ENCODE measurements at places on chromosomes 12 and 14.

DNA sequence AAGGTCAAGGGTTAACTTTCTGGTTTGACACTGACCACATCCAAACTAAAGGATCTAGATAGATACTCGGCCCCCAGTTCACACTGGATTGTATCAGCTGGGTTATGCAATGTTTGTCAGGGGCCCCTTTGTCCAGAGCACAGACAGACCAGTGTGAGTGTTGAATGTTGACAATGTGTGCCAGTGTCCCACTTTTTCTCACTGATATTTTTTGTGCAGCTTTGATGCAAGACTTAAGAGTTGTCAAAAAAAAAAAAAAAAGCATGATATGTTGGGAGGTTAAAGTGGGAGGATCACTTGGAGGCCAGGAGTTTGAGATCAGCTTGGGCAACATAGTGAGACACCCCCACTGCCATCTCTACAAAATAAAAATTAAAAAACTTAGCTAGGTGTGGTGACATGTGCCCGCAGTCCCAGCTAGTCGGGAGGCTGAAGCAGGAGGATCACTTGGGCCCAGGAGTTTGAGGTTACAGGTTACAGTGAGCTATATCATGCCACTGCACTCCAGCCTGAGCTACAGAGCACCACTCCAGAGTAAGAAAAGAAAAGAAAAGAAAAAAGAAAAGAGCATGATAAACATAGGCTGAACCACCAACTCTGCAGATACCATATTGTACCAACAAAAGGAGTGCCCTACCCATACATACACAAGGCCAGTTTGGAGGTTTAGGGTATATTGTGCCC lies 97.5 kb downstream of the LGR5 start:
- DNase-seq: no peak

DNA sequence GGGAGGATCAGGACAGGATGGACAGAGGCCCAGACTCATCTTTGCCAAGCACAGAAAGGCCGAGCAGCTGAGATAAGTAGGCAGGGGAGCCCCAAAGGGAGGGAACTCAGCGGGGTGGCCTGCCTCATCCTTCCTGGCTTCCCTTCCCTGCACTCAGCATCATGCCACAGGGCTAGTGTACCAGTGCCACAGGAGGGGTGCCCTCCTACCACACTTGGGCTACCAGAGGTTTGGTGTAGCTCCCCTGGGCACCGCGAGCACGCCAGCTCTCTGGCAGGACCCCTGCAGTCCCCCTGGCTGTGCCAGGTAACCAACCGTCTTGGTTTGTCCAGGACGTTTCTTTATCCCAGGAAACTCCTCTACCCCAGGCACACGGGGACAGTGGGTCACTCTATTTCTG lies 123.5 kb downstream of the ESRRB start:
- DNase-seq: no peak

- no peak for DNase-seq
These were observed 6.0 kb downstream of the CACNA1C start for GRCh38 chr12:2058837-2059236.

DNA sequence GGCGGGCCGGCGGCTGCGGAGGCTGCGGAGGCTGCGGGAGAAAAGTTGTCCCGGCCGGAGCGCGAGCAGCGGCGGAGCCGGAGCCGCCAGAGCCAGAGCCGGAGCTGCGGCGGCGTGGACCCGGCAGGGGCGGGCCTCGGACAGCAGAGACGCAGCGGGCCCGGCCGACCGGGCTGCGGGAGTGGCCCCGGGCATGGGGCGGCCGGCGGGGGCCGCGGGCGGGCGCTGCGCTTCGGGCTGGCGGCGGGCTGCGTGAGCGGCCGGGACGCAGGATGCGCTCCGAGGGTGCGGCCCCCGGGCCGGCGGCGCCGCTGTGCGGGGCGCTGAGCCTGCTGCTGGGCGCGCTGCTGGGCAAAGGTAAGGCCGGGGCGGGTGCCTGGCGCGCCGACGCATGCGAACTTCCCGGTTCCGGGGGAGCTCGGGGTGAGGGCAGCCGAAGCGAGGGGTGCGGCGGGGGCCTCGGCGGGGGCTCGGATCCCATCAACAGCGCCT lies at the start of gene TMEM132C:
TMEM132C (plus strand) TSS at position 40 of the 492 bp plus-strand sequence; CDS start at position 273, 233 bp downstream.
- no peak for DNase-seq

DNA sequence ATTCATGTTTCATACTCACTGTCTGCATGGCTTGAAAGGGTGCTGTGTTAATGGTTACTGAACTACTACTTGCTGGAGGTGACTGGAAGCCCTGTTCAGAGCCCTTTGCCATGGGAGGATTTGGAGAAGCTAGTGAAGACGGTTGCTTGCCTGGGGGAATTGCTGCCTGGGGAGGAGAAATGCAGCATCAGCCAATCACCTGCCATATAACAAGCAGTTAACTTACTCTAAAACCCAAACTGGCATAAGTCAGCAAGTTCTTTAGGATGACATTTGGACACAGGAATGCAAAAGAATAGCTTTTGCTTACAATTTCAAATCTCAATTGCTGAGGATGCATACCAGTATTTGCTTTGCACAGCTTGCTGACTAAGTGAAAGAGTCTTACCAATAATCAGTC lies 23.4 kb upstream of the IPO8 start:
- DNase-seq: peak; percentile 82

- DNase-seq: no peak
These were observed 410.5 kb downstream of the MED13L start for GRCh38 chr12:115866909-115867525.

GRCh38 chr14:64940336-64940910 lies 2.1 kb downstream of the GPX2 start:
- no peak for DNase-seq

DNA sequence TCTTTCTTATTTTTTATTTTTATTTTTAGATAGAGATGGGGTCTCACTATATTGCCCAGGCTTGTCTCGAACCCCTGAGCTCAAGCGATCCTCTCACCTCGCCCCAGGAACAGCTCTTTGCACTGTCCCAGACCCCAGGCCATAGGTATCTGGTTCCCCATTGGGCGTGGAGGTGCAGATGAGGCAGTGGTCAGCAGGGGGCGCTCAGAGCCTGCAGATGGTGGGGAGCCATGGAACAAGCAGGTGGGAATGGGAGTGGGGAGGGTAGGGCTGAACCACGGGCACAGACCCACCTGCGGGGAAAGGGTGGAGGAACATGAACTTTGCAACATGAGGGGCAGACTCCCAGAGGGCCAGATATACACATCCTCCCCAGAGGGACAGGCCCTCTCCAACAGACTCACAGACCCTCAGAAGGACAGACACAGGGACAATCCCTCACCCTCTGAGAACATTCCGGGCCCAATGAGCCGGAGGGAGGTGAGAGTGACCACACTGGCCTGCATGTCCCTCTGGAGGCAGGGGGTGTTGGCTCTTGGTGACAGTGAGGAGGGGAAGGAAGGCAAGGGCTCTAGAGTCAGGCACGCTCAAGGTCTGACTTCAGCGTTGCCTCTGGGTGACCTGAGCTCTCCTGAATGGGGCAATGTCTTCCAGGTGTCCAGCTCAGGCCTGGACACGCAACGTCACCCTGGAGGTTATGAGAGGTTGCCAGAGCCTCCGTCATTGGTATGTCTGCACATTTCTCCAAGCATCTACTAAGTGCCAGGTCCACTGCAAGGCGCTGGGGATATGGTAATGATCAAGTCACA lies 34.9 kb downstream of the KRT80 start:
- DNase-seq: no peak

DNA sequence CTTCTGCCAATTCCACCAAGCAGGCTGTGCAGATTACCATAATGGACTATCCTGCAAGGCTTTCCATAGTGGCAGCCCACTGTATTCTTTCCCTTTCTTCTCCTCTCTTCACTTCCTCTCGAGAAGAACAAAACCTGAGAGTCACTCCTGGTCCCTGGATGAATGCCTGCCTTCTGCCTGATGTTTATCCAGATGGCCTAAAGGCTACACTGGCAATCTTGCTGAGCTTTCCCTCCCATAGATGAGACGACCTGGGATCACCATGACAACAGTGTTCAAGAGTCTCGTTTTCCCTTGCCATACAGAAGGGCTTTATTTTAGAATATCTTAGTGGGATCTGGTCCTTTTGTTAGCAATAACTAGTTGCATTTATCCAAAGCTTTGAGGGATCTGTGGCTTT lies 142.3 kb downstream of the RTN1 start:
- no peak for DNase-seq

DNA sequence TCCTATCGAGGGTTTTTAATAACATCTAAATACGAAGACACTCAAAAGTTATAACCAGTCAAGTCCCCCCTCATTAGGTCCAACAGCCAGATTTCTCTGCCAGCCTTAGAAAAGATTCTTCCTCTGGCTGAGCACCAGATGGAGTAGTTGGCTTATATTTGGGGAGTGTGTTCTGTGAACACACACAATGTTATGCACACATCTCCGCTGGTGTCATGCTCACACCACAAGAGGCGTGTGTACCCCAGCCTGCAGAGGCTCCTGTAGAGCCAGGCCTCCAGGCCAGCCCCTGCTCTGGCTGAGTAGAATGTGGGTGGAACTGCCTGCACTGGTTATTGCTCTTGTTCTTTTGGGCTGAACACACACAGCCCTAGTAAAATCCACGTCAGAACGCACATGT lies 64.0 kb downstream of the PIWIL1 start:
- no peak for DNase-seq

GRCh38 chr12:132121283-132121682 lies 22.8 kb downstream of the DDX51 start:
- DNase-seq: no peak

GRCh38 chr14:85252011-85252410 lies 277.9 kb upstream of the FLRT2 start:
- DNase-seq: peak; percentile 44

DNA sequence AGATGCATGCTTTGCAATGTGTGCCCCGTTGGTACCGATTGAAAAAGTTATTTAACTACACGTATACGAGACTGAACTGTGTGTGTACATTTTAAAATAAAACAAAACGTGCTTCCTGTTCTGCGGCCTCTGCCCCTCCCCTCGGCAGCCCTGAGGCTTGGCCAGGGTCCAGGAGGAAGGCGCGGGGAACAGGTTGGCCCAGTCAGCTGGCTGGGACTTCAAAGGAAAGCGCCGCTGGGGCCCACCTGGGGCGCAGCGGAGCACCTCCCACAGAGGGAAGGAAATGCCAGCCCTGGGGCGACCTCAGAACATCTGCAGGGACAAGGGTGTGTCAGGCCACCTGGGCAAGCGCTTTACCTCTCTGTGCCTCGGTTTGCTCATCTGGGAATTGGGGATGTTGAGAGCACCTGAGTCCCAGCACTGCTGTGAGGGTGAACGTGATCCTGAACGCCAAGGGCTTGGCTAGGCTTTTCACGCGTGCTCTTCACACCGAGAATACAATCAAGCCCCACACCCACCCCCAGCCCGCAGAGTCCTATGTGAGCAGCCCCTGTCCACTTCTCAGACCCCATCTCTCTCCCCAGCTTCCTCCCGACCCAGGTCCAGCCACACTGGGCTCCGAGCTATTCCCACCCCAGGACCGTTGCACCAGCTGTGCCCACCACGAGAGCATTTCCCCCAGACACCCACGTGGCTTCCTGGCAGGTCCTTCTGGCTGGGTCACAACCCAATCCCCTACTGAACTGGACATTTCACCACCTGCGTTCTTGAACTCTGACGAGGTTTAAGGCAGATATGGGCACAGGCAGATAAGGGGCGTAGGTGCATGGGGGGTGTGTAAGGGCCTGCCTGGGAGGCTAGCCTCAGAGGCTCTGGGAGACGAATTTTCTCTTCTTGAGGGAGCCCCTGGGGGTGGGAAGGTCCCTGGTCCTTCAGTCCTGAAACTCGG lies 41.9 kb upstream of the NCOR2 start:
- no peak for DNase-seq

GRCh38 chr12:10406725-10407124 lies 2.8 kb downstream of the KLRC4 start:
- no peak for DNase-seq

DNA sequence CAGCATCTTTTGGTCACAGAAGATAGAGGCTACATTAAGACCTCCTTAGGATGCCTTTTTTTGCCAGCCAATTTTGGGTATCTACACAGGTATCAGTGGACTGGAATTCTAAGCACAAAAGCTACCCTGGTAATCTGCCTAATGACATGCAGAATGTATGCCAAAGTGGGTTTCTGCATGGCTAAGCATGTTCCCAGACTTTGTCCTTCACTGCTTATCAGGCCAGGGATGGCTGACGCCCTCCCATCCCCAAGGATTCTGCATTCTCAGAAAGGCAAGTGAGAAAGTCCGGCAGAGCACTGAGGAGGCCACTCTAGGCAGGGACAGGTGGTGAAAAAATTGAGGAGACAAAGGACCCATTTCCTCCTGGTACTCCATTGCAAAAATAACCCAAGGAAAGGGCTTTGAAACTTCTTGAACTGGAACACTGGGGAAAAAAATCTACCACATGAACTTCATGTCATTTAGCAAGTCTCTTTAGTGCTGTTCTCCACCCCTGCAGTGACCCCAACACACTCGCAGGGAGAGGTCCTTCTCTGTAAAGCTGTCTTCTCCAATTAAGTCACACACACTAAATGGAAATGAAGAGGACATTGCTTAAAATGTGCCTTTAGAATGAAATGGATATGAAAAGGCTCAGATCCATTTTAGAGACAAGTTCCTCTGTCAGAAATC lies 91.7 kb upstream of the MAX start:
- DNase-seq: no peak

GRCh38 chr12:110739488-110739887 lies 3.2 kb downstream of the PPP1CC start:
- no peak for DNase-seq

DNA sequence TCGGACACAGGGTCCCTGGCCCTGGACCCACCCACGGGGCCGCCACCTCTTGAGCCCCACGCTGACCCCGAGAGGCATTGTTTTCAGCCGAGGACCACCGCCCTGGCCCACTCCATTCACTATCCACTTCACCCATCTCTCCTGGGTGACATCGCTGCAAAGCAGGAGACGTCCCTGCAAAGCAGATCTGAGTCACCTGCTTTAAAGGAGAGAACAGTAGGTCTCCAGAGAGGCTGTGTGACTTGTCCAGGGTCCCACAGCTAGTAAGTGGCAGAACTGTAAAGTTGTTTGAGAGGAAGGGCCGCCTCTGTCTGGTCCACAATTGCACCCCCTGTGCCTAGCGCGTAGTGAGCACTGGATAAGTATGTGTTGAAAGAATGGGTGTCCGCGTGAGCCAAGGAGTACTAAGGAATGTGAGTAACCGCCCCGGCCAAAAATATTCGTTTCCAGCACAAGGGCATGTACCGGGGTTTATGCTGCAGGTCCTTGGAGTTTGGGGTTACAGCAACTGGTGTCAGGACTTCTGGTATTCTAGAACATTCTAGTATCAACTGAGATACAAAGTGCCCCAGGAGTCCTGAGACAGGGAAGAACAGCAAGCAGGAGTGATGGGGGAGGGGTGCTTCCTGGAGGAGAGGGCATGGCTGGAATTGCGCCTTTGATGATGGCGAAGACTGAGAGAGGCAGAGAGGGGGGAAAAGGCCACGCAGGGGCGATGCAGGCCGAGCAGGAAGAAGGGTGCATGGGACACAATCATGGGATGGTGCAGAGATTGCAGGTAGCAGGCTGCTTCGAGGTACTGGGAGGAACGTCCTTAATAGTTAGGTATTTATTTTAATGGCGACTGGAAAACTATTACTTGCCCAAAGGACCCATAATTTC lies 91.1 kb downstream of the SCARB1 start:
- no peak for DNase-seq

DNA sequence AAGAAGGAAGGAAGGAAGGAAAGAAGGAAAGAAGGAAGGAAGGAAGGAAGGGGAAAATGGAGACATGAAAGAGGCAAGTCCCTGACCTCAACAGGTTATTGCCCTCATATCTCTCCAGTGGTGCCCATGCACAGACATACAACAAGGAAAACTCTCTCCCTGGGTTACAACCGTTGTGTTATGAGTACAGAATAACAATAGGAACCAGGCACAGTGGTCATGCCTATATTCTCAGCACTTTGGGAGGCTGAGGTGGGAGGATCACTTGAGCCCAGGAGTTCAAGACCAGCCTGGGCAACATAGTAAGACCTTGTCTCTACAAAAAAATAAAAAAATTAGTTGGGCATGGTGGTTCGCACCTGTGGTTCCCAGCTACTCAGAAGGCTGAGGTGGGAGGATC lies 139.4 kb upstream of the HMGA2 start:
- DNase-seq: no peak

All from GM04503 (cell line).